ENCODE measurements at places on chromosomes 7 and 10.

DNA sequence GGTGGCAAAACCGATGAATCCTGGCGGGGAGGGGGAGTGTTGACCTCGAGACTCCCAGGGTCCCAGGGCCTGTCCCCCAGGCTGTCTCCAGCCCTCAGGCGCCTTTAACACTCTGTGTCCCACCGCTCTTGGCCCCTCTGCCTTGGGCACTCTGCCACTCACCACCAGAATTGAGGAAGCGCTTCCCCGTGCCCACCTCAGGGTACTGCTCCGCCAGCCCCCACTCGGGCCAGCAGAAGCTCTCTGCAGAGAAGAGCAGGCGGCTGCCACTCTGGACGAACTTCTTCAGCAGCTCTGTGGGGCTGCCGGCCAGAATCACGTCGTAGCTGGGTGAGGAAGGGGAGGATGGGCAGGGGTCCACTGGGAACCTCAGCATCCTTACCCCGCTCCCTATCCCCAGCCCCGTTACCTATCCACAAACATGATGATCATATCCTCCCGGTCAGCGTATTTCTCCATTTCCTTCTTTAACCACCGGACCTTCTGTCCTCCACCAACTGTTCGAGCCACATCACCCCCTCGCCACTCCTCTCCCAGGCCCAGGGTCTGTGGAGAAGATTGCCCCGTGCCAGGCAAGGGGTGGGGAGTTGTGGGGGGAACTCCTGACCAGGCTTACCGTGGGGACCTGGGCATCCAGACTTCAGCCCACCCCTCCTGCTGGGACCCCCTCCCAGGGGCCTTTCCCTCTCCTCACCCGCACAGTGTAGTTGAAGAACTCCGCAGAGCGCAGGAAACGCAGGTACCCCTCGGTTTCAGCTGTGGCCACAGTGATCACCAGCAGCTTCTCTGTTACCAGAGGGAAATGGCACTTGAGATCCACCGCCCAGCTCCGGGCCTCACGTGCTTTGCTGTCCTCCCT is 1.2 kb downstream of the PLOD3 start:
- DNase-seq = no peak

DNA sequence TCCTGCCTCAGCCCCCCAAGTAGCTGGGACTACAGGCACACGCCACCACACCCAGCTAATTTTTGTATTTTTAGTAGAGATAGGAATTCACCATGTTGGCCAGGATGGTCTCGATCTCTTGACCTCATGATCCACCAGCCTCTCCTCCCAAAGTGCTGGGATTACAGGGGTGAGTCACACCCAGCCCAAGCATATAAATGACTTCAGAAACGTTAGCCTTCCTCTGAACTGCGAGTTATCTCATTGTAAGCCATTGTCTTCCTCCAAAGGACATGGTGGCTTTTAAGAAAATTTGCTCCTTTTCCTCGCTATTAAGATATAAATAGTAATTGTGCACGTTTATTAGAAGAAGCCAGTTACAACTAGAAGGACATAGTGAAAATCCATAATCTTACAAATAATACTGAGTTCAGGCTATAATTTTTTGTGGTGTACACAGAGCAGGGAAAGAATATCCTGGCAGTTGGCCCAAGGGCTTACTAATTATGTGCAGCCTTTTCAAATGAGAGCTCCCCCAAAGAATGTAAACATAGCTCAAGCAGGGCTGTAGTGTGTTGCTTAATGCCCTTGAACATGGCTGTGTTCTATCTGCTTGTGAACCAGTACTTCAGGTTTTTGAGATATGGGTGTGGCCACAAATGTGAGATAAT is 495.8 kb downstream of the PARD3 start:
- DNase-seq = no peak

GRCh38 chr7:117084286-117084685 is 131.0 kb downstream of the ST7 start:
- no peak for DNase-seq

DNA sequence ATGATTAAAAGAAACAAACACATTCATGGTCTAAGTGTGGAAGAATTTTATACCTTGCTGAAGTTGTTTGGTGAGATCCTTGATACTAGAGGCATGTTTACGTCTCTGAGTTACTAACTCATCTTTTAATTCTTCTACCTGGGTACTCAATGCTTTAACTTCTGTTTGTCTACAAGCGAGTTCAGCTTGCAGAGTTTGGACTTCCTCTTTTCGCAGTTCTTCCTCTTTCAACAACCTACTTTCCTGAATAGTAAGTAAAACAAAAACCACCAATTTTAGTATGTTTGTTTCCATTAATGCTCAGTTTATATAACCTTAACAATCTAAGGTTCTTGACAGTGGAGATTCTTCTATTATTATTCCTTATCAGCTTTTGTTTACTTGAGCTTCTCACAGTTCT is 42.9 kb downstream of the CCDC186 start:
- peak; percentile 28 for DNase-seq

GRCh38 chr10:120953897-120954296 is 102.7 kb downstream of the WDR11 start:
- DNase-seq = no peak

DNA sequence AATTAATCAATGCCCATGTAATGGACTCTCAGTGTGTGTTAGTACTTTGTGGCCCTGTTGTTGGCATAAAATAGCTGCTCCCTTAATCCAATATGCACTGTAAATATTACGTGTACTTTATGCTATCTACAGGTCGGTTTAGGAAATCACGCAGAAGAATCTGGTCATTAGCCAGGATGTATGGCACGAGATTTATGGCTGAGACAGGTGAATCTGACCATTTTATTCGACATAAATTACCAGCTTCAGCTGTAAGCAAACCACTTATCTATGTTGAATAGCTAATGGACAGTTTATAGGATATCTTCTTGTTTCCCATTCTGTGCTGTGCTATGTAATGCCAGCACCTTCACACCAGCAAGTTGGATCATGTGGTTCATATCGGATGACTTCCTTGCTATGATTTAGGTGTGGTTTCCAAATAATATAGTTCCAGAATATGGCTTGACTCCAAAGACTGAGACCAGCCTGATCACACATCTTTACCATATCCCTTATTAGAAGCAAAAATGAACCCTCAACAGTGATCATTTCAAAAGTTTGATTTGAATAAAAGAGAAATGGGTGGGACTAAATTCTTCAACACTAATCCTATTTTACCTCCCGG is 301.4 kb downstream of the AHR start:
- no peak for DNase-seq

DNA sequence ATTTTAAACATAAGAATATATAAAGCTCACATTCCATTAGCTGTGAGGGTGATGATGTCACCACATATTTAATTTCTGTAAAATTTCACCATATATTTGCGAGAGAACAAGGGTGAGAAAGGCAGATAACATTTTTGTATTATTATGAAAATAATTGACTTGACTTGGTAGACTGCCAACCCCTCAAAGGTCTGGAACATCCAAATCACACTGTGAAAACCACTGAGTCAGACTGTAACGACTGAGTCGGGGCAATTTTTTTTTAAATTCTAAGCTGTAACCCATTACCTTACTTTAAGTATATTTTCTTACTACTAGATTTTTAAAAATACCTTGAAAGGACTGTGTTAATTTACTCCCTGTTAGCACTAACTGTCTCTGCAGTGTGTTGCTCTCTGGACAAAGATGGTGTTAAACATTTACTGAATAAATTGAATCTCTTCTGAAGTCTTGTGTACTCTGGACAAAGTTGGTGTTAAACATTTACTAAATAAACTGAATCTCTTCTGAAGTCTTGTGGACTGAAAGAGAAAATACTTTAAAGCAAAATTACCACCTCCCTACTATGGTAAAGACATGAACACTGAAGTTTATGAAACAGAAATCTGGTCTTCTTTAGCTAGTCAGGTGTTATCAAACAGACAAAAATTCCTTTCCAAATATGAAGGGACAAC is 14.1 kb downstream of the PDZD8 start:
- DNase-seq = no peak

GRCh38 chr10:131475043-131475442 is 163.5 kb upstream of the TCERG1L start:
- DNase-seq = no peak

DNA sequence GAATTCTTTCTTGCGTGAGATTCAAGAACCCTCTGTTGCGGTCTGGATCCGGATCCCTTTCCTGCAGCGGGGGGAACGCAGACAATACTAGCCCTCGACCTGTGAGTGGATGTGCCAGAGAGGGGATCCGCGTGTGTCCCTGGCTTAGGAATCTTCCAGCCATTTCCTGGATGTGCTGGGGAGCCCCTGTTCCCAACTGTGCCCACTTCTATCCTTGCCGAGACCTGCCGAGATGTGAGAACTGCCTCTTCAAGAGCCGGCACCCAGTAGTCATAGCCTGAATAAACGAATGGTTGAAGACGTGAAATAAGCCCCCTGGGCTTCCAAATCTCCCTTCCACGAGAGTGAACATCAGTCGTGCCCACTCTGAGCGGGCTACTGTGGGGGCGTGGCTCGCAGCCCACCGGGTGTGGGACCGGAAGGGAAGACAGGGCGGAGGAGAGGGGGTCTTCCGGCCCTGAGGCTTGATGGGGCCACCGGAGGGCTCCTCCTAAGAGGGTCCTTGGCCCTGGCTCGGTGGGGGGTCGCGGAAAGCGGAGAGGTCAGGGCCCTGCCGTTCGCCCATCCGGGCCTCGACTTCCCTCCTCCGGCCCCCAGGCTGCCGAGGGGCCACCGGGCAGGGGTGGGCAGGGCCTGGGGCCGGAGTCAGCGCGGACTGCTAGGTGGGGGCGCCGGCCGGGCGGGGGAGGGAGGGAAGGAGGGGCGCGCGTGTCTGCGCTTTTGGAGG is 1.3 kb upstream of the CCDC136 start:
- no peak for DNase-seq

DNA sequence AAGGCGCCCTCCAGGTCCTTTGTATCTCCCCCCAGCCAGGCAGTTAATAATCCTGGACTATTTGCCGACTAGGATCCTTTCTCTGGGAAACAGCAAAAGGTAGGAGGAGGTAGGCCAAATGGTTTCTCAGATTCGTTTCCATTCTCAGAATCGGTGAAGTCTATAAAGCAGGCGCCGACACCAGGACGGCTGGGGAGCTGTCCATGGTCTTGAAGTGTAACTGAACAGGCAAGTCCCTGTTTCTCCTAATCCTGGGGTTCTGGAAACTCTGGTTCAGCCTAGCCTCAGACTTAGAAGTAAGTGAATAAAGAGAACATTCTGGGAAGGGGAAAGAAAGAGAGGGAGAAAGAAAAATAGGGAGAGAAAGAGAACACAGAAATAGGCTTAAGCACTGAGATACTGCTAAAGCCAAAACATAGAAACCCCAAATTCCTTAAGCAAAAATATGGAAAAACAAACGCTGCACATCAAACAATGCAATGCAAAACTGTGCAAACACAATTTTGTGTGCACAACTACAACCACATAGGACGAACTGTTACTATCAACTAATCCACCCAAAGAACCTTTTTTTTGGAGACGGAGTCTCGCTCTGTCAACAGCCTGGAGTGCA is 11.1 kb upstream of the INA start:
- no peak for DNase-seq

- DNase-seq = no peak
Measured at GRCh38 chr7:43240565-43240964, 128.1 kb downstream of the HECW1 start.

DNA sequence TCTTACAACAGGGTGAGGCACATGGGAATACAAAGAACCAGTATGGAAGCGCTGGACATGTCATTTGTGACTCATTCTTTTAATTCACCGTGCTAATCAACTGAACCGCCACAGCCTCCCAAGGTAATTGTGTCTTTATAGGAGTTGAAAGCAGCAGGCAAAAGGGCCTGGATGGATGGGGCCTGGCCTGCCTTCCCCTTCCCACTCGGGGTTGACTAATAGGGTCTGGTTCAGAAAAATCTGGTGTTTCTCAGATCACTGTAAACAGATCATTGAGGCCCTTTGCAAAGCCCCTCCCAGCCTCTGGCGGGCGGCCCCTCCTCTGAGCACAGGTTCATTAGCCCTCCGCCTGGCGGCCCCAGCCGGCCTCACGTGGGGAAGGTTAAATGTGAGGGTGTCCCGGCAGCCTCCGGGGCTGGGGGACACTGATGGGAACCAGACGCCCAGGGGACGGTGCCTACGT is 100.8 kb downstream of the EBF3 start:
- DNase-seq = no peak

All from Ammon's horn (tissue), 1 donor.